Urothelium cell line (cell line): ENCODE measurements at places on chromosomes 2 and 18.

GRCh38 chr2:191757208-191757607, 79.3 kb downstream of the NABP1 start:
- no peak for DNase-seq

- DNase-seq = no peak
Measured at GRCh38 chr2:158975271-158975921, 7.0 kb downstream of the TANC1 start.

DNA sequence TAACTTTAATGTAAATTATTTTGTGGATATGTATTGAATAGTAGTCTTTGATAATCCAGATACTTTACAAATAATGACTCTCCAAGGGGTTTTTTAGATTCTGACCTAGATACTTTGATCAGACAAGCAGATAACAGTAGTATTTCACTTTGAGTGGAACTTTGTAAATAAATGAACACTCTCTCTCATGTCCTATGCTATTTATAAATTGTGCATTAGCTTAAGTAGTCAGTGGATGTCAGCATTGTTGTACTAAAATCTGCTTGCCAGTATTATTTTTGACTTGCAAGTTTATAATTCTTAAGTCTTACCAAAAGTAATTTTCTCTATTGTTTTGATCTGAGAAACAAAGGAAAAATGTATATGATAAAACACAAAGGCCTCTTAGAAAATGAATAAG, 1113.1 kb upstream of the NRXN1 start:
- no peak for DNase-seq

GRCh38 chr2:192544371-192544955, 349.7 kb upstream of the TMEFF2 start:
- DNase-seq = no peak

DNA sequence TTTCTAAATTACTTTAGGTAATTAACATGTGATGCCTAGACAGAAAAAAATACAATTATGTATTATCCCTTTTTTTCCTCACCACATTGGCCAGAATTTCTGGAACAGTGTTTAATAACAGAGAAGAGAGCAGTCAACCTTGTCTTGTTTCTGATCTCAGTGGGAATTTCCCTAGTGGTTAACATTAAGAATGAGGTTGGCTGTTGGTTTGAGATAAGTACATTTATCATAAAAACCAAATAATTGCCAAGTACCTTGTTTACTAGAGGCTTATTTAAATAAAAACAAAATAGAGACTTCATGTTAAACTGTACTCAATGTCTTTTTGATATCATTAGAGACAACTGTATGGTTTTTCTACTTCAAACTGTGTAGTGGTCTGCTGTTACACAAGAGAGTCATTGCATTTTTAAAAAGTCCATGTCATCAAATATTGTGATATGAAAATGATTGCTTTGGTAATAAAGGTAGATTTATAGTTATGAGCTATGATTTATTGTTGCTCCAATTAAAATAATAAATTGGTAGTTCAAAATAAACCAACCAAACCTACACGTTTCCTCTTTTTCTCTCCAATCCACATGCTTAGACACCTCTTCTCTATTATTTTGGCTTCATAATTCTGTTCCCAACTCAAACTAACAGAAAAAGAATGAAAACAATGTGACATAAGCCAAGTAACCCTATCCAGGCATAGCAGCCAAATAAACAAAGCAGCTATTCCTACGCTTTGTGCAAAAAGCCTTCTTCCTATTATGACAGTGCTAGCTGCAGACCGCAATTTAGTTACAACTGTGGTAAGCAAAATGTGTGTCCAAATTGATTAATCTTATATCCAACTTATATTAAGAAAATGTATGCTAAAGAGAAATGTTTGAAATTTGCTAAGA, 20.9 kb upstream of the TANK start:
- DNase-seq = no peak
